ENCODE measurements at places on chromosomes 13 and 19.

GRCh38 chr13:28325022-28325421 lies 169.9 kb downstream of the FLT1 start:
- DNase-seq, result no peak

DNA sequence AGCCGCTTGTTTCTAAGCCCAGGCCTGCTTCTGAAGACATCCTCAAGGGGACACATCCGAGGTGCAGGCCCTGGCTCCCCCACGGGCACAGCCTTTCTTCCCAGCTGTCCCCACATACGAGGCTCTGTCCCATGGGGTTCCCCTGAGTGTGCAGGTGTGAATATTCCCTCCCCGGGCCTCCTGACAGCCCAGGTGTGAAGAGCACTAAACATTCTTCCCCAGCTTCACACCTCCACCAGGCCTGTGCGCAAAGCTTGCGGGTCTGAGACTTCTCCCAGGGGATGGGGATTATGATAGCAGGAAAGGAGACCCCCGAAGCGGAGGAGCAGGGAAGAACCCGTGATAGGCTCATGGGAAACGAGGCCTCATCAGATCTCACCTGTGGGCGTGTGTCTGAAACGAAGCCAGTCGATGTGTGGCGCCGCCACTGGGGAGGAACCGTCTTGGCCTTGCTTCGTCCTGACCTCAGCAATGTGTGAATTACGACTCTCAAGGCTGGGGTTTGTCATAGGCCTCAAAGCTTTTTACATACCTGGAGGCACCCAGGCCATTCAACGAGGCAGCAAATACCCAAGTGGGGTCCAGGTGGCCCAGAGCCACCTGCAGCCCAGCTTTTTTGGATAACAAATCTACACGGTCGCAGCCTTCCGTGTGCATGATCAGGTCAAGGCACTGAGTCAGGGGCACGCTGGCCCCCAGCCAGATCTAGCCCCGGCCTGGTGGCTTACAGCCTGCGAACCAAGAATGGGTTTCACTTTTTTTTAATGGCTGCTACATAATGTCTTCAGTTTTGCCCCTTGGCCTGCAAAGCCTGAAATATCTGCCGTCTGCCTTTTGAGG lies 134.3 kb downstream of the STK24 start:
- DNase-seq, result no peak

GRCh38 chr13:76656500-76656899 lies 229.7 kb downstream of the KCTD12 start:
- no peak for DNase-seq

GRCh38 chr19:53034054-53034453 lies 10.5 kb upstream of the ERVV-2 start:
- DNase-seq, result no peak

GRCh38 chr13:27595055-27595811 lies 25.1 kb downstream of the LNX2 start:
- DNase-seq, result no peak

- DNase-seq, result no peak
Measured at GRCh38 chr19:45822716-45823115, 7.6 kb upstream of the RSPH6A start.

- DNase-seq, result no peak
Measured at GRCh38 chr19:11061952-11062351, 27.3 kb upstream of the LDLR start.

DNA sequence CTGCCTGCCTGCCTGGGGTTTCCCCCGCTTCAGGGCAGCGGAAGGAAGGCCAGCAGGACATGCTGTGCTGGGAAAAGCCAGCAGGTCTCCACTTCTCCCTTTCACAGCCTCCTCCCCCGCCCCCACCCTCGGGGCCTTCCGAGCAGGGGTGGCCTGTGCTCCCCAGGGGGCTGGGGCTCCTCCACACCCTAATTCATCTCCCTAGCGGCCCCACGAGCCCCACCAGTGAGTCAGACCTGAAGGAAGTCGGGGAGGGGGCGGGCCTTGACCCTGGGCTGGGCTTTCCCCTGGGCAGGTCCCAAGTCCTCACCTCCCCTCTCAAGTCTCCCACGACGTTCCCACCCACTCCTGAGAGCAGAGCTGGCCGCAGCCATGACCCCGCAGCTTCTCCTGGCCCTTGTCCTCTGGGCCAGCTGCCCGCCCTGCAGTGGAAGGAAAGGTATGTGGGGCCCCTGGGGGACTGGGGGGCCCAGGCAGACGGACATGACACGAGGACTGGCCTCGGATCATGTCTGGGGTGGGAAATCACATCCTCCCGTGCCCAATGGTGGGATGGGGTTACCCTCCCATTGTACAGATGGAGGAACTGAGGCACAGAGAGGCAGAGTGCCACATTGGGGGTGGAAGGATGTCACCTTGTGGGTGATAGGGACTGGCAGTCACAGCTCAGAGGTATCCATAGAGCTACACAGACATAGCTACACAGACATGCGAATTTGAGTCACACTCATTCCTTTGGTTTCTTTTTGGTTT lies at the start of gene EBI3:
EBI3 (plus strand) TSS at position 345 of the 753 bp plus-strand sequence; CDS start at position 373, 28 bp downstream.
- no peak for DNase-seq

DNA sequence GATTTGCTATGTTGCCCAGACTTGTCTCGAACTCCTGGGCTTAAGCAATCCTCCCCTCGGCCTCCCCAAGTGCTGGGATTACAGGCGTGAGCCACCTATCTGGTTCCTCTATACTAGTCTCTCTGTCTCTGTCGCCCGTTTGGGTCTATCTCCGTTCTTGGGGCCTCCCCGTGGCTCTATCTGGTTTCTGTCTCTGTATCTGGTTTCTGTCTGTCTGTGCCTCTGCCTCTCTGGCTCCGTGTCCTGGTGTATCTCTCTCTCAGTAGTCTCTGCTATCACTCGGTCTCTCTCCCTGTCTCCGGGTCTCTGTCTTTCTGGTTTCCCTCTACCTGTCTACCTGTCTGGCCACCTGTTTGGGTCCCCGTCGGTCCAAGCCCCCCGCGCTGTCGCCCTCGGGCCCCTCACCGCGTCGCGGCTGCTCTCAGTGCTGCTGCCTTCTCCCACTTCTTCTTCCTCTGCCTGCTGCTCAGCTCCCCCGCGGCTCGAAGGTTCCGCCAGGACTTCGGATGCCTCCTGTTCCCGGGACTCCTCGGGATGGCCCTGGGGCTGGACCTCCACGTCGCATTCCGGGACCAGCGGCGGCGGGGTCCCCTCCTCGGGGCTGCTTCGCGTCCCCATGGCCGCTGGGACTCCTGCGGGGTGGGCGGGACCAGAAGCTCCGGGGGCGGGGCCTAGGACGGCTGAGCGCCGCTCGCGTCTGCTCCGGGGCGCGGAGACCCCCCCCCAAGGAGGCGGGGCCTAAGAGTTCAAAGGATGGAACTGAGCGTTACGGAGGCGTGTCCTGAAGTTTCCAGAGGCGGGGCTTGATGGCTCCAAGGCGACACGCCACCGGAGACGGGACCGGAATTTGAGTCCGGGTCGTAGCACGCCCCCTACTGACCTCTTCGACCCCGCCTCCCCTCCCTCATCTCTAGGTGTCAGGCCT lies 783 bp downstream of the PHLDB3 start:
- peak; percentile 94 for DNase-seq

- DNase-seq, result no peak
Measured at GRCh38 chr19:33432015-33432414, 58.5 kb downstream of the CEBPG start.

GRCh38 chr13:110197026-110197425 lies 109.9 kb downstream of the COL4A1 start:
- DNase-seq, result no peak

DNA sequence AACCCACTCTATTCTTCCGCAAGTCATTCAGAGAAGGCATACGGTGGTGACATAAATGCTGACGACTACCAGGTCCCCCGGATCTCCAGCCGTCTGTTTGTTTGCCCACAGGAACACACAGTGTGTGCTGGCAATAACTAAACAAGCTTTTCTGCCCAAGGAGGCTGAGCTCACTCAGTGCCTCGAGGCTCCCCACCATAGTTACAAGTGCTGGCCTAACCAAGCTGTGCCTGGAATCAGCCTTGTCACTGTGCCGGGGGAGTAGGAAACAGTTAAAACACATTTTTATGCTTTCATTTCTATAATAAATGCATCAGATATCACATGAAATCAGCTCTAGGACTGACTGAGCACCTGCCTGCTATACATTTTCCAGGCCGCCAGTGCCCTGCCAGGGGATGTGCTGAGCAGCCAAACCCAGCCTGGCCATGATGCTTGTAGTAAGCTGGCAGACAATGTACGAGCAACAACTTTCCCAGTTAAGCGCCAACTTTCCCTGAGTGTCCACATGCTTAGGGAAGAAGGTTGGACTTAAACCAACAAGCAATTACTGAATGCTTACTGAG lies 28.1 kb downstream of the BRD4 start:
- no peak for DNase-seq

- DNase-seq, result no peak
Measured at GRCh38 chr19:8397271-8397670, 7.1 kb downstream of the RAB11B start.

DNA sequence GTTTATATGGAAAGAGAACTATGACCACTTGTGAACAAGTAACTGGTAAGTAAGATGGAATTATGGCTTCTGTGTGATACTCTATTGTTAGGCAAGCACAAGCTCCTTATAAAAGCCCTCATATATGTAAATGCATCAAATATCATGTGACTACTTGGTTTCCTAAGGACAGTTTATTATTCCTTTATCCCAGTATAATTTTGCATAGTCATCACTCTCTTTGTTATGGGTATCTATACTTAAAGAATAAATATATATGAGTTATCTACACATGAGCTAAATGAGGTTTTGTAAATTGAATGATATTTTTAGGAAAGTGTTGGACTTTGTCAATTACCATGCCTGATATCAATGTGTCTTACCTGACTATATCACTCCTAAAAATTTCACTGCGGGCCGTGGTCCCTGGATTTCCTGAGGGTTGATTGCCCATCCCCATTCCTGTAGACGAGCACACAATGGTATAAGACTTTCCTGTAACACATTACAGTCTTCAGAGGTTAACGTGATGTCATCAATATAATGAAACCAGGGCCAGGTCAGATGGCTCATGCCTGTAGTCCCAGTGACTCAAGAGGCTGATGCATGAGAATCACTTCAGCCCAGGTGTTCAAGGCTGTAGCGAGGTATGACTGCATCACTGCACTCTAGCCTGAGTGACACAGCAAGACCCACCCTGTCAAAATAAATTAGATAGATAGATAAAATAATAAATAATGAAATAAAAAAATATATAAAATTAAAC lies 20.7 kb downstream of the ZNF844 start:
- no peak for DNase-seq

GRCh38 chr13:68736961-68737360 lies 1370.7 kb upstream of the ATXN8OS start:
- no peak for DNase-seq

- no peak for DNase-seq
Measured at GRCh38 chr13:31115616-31116015, 46.1 kb downstream of the HSPH1 start.

DNA sequence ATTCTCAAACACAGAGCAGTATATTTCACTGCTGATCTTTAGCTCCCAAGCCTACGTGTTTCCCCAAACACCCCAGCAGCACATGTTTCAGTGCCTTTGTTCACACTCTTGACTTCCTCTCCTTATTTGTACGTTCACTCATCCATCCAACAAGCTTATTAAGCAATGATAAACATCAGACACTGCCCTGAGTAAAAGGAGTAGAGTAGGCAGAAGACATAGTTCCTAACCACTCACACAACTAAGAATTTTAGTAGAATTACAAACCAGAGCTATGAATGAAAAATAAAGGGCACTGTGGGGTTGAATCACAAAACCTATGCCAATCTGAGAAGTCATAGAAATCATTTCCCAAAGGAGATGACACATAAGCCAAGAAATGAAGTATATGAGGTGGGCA lies 213.5 kb downstream of the DIAPH3 start:
- DNase-seq, result no peak

DNA sequence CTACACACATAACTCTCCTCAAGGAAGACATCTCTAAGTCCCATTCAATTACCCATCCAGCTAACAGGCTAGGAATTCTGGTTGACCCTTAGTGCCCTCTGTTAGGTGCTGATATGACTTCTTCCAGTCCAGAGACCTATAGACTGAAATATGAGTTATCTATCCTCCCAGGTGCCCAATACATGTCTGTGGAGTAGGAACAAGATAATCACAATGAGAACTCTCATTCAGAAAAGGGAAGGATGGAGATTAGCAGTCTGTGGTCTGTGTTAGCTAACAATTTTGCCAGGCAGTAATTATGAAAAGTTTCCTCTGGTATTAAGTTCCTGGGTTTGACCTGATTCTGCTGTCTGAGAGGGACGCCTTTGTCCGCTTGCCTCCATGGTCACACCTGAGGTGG lies 44.2 kb upstream of the SLAIN1 start:
- DNase-seq, result no peak

- no peak for DNase-seq
Measured at GRCh38 chr13:30529085-30529834, 63.5 kb upstream of the HMGB1 start.

DNA sequence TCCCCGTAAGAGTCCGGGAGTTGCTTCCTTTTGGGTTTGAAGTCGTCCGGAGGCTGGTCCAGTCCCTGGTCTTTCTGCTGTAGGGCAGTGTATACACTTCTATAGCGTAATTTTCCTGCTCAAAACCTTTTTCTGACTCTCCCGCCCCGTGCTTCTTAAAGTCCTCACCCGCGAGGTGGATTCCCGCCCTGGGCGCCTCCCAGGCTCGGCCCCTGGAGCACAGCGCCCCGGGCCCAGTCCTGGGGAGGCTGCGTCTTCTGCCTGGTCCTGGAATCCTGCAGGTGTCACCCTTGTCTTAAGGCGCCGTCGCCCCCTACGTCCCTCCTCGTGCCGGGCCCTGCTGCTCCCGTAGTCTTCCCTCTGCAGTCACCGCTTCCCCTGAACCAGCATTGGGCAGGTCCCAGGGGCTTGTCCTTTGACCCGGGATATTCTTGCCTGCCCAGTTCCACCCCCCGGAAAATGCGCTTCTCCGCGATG lies 34.4 kb upstream of the ZNF808 start:
- no peak for DNase-seq

DNA sequence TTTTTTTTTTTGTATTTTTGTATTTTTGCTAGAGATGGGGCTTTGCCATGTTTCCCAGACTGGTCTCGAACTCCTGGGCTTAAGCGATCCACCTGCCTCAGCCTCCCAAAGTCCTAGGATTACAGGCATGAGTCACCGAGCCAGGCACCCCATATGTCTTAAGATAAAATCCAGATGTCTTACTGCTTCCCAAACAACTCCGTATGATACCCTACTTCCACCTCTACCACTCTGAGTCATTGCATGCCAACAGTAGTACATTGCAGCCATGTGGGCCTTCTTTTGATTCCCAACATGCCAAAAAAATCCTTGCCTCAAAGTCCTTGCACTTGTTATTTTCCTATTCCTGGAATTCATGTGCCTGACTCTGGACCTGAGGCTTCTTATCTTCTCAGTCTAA lies 799.2 kb downstream of the GPC5 start:
- DNase-seq, result no peak

- no peak for DNase-seq
Measured at GRCh38 chr13:113953561-113953960, 20.3 kb downstream of the C13orf46 start.

DNA sequence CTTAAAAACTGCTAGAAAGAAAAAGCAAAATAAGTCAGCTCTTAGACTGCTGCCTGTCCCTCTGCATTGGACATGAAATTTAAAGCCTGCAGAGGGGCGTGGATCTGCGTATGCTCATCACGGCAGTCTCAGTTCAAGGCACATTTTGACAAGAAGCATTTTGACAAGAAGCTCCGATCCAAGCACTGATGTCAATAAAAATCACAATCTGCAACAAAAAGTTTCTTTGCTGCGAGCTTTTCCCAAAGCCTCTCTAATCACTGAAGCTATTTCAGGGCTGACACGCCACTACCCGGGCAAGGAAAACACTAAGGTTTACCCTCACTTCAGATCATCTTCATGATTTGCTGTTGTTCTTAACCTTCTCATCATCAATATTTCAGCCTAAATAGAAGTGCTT lies 7.4 kb downstream of the DCUN1D2 start:
- DNase-seq, result no peak

- no peak for DNase-seq
Measured at GRCh38 chr13:93248627-93249047, 22.0 kb downstream of the GPC6 start.

- no peak for DNase-seq
Measured at GRCh38 chr19:28556371-28556770, 656.6 kb downstream of the UQCRFS1 start.

Measured in central memory CD8-positive, alpha-beta T cell (primary cell).